ENCODE measurements at places on chromosomes 7 and 10.

DNA sequence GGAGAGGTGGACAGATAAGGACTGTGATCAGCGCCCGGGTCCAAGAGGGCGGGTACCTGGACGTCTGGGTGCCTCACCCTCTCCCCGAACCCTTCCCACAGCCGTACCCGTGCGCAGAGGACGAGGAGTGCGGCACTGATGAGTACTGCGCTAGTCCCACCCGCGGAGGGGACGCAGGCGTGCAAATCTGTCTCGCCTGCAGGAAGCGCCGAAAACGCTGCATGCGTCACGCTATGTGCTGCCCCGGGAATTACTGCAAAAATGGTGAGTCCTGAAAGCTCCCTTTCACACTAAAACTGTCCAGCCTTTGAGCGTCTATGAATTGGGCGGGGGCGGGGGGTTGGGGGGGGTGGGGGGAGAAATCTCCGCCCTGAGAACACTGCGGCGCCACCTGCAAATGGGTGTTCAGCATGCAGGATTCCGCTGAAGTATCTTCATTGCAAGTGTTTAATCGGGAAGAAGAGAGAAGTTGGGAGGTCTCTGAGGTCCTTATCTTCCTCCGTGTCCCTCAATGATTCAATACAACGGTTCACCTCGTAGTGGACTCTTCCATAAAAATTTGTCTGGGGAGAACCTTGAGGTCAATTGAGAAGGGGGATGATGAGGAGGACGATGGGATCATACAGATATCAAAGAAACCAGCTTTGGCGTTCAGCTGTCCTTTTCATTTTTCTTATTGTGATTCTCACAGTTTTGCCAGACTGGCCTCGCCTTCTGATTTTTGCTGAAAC lies 906 bp downstream of the DKK1 start:
- DNase-seq: no peak

DNA sequence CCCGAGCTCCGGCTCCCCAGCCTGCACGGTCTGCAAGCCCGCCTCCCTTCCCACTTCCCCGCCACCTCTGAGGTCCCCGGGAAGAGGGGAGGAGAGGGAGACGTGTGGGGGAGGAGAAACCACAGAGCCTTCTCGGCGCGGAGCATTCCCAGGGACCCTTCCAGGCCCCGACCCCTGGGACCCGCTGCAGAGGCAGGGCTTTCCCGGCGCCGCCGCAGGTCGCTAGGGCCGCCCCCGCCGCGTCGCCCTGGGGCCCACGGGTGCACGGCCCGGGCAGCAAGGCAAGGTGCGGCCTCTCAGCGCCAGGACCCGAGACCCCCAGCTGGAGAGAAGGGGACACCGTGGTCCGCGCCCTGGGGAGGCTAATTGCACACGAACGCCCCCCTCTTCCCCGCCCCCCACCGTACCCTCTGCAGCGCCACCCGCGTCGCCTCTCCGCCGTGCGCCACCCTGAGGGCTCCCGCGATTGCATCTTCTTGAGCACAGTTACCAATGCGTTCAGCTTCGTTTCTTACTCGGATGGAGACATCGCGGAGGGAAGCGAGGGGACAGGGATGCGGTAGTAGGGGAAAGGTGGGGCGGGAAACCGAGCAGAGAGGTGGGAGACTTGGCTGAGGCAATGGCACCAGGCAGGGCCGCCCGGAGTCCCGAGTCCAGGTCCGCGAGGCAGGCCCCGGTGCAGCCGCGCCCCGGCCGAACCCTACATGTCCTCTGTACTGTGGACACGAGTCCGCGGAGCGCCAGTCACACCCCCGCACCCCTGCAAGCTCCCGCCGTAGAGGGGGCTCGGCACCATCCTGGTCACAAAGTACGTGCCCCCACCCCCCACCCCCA lies 28.9 kb downstream of the SKIDA1 start:
- no peak for DNase-seq

GRCh38 chr7:134513169-134513752 lies 14.1 kb upstream of the AKR1B10 start:
- DNase-seq: no peak

GRCh38 chr10:61463035-61463909 lies 10.1 kb upstream of the TMEM26 start:
- no peak for DNase-seq

DNA sequence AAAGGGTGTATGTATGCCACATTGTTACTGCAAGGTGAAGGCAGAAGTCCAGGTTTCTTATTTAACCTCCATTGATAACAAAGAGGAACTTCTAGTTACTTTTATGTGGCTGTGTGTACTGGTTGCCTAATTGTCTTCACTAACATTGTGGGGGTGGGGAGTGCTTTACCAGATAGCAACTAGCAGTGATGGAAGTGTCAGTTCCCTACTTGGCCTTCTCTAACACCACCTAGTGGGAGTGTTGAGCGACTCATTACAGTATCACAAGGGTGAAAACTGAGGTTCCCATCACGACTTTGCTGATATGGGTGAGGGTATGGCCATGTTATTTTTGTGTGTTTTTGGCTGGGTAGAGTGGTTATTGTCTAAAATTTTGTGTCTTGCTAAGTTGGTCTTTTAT lies 274.4 kb downstream of the THSD7A start:
- DNase-seq: no peak

DNA sequence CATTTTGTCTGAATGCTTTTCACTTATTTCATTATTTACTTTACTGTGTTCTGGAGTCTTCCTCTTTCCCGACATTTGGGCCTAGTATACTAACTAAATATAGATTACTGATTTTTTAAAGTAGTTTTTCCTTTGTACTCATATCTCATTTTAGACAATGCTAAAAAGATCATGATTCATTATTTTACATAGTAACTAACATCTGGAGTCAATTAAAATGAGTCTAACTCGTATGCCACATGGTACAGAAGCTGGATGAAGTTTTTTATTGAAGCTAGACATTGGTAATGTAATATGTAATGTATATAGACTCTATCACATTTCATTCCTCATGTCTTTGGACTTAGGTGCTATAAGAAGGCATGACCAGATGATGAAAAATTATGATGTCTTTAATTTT lies 156.3 kb upstream of the HGF start:
- no peak for DNase-seq

- no peak for DNase-seq
Measured at GRCh38 chr7:47266131-47266706, 315.7 kb downstream of the TNS3 start.

DNA sequence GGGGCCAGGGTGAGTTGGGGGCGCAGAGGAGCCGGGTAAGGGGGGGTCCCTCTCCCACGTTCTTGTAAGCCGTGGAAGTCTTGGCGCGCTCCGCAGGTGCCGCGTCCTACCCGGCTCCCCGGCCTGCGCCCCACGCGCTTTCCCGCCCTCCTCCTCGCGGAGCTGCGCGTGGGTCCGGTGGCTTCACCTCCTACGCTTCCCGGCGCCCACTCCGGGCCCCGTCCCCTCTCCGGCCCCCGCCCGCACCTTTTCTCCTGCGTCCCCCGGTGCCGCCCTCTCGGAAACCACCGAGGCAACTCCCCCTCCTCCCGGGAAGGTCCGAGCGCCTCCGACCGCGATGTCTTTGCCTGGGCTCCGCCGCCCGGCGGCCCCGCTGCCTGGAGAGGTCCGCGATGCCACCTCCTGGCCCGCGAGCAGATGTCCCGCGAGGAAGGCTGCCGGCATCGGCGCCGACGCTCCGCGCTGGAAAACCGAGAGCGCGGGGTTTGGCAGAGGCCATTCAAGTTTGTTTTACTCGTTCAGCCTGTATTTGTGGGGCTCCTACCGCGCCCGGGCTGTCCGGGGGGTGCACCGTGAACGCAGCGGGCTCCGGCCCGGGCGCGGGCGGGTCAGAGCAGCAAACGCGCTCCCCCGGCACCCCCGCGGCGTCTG lies 2.4 kb upstream of the NKX6-2 start:
- no peak for DNase-seq

DNA sequence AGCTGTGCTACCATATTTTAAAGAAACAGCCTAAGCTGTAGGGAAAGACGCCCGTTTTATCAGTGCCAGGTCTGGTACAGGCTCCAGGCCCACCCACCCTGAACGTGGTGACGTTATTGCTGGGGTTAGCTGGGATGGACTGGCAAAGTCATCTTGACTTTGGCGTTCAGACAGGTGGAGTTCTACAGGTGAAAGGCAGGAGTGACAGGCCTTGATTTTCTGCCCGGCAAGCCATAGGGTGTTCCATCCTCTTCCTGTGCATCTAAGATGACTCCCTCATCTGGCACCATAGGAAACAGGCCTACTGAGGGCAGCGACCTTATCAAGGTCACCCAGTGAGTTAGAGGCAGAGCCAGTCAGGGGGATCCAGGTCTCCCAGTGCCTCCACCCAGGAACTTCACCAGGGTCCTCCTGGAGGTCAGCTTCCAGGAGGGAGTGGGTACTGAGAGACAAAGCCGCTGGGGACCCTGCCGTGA lies 41.6 kb downstream of the HK1 start:
- DNase-seq: no peak

- DNase-seq: no peak
Measured at GRCh38 chr10:8665322-8665721, 610.8 kb downstream of the GATA3 start.

- no peak for DNase-seq
Measured at GRCh38 chr7:54186336-54186735, 355.8 kb upstream of the VSTM2A start.

- no peak for DNase-seq
Measured at GRCh38 chr10:120503689-120504088, 46.7 kb downstream of the PLPP4 start.

DNA sequence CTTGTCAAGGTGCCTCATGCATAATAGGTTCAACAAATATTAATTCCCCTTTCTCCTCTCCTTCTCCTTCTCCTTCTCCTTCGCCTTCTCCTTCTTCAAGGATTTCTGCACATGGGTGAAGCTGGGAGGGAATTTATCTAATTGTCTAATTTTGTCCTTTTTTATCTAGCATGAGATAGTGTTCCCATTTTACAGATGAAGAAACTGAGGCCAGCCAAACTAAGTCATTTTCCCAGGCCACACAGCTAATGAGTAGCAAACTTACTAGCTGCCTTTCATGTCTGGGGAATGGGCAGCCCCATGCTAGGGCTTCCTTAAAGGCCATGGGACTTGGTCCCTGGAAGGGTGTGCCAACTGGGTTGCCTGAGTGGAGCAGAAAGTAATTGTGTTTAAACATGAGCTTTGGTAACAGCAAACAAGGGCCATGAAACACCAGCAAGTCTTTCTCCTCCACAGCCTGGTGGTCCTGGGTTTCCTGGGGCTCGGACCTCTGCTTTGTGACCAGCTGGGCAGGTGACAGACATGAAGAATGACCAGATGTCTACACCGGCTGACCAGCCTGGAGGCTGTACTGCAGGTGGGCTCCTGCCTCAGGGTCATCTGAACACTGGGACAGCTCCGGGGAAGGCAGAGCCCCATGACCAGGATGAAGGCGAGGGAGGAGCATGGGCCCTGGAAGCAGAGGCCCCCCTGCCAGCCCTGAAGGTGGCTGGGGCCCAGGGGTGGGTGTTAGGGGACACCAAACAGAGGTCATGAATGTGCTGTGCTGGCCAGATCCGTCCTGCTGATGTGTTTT lies 138.0 kb downstream of the PTPN20 start:
- no peak for DNase-seq
